CD4-positive, alpha-beta T cell treated with Interleukin-21 for 1 hour (primary cell): ENCODE measurements at places on chromosomes 5 and 9.

- DNase-seq, result no peak
Observed at GRCh38 chr5:174356536-174356935, 311.0 kb downstream of the NSG2 start.

DNA sequence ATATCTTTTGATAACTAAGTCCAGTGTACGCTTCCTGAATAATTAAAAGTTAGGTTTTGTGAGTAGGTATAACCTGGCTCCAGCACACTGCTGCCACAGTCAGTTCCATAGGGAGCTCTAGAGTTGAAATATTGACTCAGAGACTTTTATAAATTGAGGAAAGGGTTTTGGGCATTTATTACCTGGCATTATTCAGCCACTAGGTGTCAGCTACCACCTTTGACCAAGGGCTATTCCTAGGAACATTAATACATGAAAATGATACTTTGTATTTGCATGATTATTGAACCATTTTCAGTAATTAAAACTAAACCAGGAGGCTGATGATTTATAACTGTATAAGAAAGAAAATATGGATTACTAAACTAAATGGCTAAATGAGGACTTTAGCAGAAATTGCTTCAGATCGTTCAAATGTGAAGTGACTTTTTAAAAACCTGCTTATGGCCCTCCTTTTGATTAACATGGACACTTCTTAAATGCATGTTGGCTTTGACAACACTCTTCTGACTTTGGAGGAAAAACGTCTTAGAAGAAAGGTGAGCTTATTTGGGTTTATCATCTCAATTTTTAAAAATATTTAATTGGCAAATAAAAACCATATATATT lies 83.0 kb downstream of the SMC2 start:
- no peak for DNase-seq

GRCh38 chr5:43309637-43310036 lies 3.6 kb downstream of the HMGCS1 start:
- DNase-seq, result no peak

DNA sequence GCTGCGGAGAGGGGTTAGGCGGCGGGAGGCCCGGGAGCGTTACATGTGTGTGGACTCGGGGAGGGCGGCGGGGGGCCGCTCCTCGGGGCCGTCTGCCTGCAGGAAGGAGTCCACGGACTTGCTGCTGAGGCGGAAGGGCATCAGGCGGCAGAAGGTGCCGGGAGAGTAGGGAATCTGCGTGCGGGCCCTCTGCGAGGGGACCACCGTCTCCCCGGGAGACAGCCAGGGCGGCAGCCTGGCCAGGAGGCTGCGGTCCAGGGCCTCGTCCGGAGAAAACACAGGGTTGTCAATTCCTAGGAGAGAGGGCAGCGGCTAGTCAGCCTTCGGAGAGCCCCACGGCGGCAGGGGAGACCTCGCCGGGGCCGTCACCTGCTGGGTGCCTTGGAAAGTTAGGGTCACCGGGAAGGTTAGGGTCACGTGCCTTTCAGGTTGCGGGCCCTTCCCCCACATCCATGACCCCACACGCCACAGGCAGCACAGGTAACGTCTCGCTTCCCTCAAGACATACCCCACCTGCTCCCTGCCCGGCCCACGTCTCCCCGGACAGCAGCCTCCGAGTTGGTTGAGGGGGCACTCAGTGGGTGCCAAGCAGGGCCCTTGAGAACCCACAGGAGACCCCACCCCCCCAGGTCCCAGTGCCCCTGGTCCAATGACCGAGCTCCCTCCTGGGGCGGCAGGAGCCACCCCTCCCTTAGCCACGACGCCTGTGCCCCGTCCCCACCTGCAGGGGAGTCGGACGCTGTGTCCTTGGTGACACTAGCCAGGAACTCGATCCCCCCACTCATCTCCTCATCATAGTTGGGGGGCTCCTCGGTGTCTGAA lies 32.1 kb downstream of the EXOC3 start:
- DNase-seq, result no peak

- no peak for DNase-seq
Observed at GRCh38 chr5:78341440-78341839, 19.0 kb upstream of the SCAMP1 start.

- no peak for DNase-seq
Observed at GRCh38 chr9:107963246-107963645, 473.7 kb upstream of the KLF4 start.

GRCh38 chr9:106310782-106311181 lies 552.2 kb upstream of the ZNF462 start:
- DNase-seq, result peak; percentile 12
